ENCODE measurements at places on chromosomes 1 and 21. TPM values are rescaled to one million over a fixed set of nuclear protein-coding genes. Genes with fewer than 3 reads are reported as not detected.

The NUP210L gene
- polyA plus RNA-seq, result 0.09 TPM

DNA sequence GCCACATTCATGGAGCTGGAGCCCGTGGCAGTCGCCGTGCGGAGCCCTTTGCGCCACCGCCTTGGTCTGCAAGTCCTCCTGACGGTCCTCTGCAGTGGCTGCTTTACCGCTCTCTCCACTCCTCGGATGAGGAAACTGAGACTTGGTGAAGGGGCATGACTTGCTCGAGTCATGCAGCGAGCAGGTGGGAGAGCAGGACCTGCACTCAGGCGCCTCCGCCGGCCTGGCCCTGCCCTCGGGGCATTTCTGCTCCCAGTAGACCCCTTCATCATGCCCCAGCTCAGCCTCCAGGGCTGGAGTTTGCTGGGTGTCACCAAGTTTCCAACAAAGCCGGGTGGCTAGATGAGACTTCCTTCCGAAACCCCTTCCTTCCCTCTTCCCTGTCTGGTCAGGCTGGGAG is 100.0 kb upstream of the TARDBP start:
- no peak for DNase-seq

- no peak for DNase-seq
Measured at GRCh38 chr1:106952776-106953175, 103.7 kb upstream of the PRMT6 start.

DNA sequence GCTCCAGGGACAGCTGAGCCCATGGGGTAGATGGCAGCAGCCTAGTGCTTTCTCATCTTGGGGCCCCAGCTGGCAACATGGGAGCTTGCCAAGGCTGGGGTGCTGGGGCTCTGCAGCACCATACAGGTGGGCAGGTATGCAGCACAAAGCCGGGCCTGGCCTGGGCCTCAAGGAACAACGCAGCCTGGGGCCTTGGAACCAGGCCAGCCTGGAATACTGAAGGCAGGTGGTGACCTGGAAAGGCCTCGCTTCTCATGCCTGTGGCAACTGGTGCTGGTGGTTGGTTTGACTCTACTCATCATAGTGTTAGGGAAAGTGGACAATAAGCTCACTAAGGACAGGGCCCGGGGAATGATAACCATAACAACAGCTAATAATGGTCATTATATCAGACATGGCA is 27.0 kb upstream of the SDHB start:
- no peak for DNase-seq

The XCL1 gene
- 0.10 TPM for polyA plus RNA-seq

The HES2 gene
- 0.27 TPM for polyA plus RNA-seq

- DNase-seq, result no peak
Measured at GRCh38 chr1:200183637-200184036, 156.1 kb downstream of the NR5A2 start.

GRCh38 chr1:112298558-112298957 is 97.5 kb upstream of the CTTNBP2NL start:
- no peak for DNase-seq

DNA sequence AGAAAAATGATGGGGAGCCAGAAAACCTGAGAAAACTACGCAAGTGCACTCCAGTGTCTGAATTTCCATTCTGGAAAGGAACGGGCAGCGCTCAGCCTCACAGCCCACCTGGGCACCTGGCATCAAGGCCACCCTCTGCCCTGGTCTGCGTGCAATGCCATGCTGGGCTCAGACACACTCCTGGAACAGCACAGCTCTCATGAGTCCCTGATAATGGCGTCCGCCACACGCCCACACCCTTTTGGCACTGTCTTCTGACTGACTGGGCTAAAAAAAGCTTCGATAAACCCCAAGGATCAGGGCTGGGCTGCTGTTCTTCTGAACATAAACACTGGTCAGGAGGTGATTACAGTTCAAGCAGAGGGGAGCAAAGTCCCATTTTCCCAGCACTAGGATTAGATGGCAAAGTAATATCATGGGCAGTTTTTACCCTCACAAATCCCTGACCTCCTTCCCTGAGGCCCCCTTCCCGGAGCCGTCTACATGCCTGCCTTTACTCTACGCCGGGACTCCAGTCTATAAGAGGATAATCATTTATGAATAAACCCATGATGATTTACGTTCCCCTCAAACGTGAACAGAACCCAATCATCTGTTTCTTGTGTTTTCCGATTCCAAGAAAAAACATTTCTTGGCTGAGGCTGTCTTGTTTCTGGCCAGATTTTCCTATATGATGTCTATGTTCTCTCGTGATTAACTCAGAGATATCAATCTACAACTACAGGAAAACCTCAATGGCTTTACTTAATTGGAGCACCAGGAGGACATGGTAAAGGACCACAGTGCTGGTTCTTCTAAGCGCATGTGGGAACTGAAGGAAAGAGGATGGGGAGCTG is 22.6 kb downstream of the RCAN1 start:
- no peak for DNase-seq

The GJA9 gene
- polyA plus RNA-seq, result 0.39 TPM

GRCh38 chr1:21124846-21125245 is 51.9 kb downstream of the EIF4G3 start:
- DNase-seq, result no peak

The ESRRG gene
- 49.6 TPM for polyA plus RNA-seq

The RSPH1 gene
- polyA plus RNA-seq, result 10.7 TPM

DNA sequence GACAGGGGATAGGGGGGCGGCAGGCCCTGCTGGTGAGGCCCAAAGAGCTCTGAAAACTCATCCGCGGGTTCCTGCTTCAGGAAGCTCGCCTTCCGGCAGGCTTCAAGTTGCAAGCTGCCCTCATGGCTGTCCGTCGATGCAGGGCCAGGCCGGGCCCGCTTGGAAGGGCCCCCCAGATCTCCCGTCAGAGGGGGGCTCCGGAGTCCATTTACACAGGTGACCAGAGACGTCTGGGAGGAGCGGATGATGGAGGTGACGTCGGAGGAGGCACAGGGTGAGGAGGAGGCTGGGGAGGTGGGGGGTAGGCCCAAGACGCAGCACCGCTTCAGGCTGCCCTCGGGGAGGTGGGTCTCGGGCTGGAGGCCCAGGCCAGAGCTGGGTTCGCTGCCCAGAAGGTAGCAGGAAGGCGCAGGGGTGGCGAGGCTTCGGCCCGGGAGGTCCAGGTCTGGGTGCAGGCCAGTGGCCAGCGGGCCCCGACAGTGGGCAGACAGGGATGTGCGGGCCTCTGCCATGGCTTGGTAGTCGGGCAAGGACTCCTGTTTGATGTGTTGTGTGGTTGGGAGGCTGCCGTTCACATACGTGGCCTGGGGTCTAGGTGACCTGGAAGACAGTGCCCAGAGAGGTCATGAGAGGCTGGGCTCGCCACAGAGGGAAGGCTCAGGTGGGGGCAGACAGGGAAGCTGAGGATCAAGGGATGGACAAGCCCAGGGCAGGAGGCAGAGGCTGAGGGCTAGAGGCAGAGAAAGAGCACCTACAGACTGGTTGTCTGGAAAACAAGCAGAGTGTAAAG is 135.4 kb downstream of the DMRTB1 start:
- DNase-seq, result no peak

The LRRC38 gene
- polyA plus RNA-seq, result 0.25 TPM

DNA sequence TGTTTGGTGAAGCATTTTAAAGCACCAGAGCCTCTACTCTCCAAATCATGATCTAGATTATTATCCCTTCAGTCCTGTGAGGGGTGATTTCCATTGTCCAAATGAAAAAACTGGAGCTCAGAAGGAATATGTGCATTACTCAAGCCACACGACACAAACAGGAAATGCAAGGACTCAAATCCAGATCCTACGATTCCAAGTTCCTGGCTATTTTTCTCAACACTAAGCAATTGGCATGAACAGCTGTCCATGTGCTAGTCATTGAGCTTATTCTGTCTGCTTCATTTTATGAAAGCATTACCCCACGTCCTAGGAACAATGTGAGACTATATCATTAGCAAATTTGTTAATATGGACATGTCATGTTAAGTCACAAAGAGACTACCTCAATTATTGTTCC is 273.1 kb upstream of the LYPLAL1 start:
- no peak for DNase-seq

GRCh38 chr21:26060335-26061115 is 110.0 kb downstream of the APP start:
- DNase-seq, result no peak

The CEP104 gene
- 34.3 TPM for polyA plus RNA-seq

DNA sequence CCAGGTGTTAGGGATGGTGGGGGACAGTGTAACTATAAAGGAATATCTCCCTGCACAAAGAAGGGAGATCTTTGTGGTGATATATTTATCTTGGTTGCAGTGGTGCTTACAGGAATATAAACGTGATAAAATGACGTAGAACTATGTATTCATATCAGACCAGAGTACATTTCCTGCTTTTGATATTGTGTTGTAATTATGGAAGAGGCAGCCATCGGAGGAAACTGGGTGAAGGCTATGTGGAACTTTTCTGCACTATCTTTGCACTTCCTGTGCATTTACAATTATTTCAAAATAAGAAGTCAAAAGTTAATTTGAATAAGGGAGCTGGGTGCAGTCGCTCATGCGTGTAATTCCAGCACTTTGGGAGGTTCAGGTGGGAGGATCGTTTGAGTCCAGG is 37.6 kb downstream of the NDUFS5 start:
- no peak for DNase-seq

The COPA gene
- 155 TPM for polyA plus RNA-seq

Measured in right renal pelvis (tissue), 4 donors.